A673 (cell line): ENCODE measurements at places on chromosomes 11 and 22. TPM values are rescaled to one million over a fixed set of nuclear protein-coding genes. Genes with fewer than 3 reads are reported as not detected.

DNA sequence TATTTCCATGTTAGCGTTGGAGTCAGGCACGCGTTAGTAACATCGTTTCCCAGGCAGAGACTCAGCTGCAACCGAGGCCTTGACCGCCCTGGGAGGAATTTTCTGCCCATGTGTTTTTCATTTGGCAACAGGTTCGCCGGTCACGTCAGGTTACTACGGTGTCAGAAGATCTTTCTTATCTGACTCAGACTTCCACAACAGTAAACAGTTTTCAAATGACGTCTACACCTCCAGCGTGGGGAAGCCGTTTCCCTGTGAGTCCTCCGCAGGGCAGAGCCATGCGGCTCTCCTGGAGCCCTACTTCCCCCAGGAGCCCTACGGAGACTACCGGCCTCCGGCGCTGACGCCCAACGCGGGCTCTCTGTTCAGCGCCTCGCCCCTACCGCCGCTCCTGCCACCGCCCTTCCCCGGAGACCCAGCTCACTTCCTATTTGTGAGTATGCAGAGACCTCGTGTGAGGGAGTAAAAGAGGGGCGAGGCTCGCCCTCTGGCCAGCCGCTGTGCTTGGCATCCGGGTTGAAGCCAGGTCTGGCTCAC is 14.3 kb upstream of the POU2AF3 start:
- no peak for DNase-seq
- H3K27ac ChIP-seq: no peak overlapping the region
- no peaks in the 10 kb centered on the region for H3K4me1 ChIP-seq
- H3K36me3 ChIP-seq: no peaks in the 10 kb centered on the region
- H3K4me3 ChIP-seq: no peak overlapping the region

GRCh38 chr11:17504330-17505107 is 27.9 kb upstream of the ABCC8 start:
- no peaks in the 10 kb centered on the region for H3K4me1 ChIP-seq
- peak; percentile 68 for DNase-seq
- no peak overlapping the region for H3K4me3 ChIP-seq
- H3K27ac ChIP-seq: no peak overlapping the region
- H3K36me3 ChIP-seq: no peaks in the 10 kb centered on the region
- no peaks in the 10 kb centered on the region for H3K27me3 ChIP-seq

DNA sequence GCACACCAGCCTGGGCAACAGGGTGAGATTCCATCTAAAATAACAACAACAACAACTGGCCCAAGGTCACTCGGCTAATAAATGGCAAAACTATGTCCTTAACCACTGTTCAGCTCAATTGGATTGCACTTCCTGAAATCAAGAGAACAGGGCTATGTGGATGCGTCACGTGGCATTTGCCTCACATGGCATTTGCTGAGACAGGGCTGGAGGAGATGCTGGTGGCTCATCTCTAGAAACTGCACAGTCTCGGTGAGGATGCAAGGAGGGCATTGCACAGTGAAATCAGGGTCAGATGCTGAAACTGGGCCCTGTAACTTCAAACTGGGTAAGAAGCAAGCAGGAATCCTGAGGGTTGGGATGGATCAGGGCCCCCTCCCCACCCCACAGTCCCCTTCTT is 171.9 kb downstream of the BUD13 start:
- H3K4me1 ChIP-seq: no peaks in the 10 kb centered on the region
- no peak for DNase-seq
- H3K4me3 ChIP-seq: no peak overlapping the region
- H3K36me3 ChIP-seq: no peaks in the 10 kb centered on the region
- H3K27me3 ChIP-seq: peaks cover 16% of the 10 kb centered on the region

DNA sequence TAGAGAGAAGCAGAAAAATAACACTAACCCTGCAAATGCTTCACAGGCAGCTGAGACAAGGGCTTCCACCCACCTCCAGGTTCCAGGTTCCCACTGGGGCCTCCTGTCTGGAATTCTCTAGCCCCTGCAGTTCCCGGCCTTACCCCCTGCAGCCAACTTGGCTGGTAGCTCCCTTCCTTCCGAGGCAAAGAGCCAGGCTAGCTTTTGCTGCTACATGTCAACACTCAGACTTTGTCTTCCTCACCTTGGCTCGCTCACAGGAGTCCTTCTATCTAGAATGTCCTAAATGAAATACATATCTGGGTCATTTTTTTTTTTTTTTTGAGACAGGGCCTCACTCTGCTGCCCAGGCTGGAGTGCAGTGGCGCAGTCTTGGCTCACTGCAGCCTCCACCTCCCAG is 9.9 kb upstream of the TTLL1 start:
- H3K27ac ChIP-seq: no peak overlapping the region
- H3K27me3 ChIP-seq: no peaks in the 10 kb centered on the region
- no peak overlapping the region for H3K4me3 ChIP-seq
- H3K36me3 ChIP-seq: no peaks in the 10 kb centered on the region
- no peak for DNase-seq

GRCh38 chr11:72719551-72719950 is 32.7 kb downstream of the ARAP1 start:
- DNase-seq: no peak
- no peaks in the 10 kb centered on the region for H3K36me3 ChIP-seq
- H3K4me1 ChIP-seq: peaks cover 19% of the 10 kb centered on the region
- no peaks in the 10 kb centered on the region for H3K27me3 ChIP-seq
- peak overlapping the region; percentile 2 for H3K27ac ChIP-seq
- H3K4me3 ChIP-seq: no peak overlapping the region

Gene OR8G1
- not detected in 2 replicates for total RNA-seq
